ENCODE measurements at places on chromosomes 2 and 18.
A peak's percentile ranks its signal among the peaks of the same experiment; 100 is the strongest.

DNA sequence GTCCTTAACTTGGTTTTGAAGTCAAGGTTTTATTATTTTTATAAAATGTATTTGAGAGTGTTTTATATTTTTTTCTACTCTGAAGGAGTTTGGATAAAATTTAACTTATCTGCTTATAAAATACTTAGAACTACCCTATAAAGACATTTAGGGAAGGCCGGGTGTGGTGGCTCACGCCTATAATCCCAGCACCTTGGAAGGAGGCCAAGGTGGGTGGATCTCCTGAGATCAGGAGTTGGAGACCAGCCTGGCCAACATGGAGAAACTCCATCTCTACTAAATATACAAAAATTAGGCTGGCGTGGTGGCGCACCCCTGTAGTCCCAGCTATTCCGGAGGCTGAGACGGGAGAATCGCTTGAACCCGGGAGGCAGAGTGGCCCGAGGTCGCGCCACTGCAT lies 486.4 kb downstream of the DSC3 start:
- no peak for DNase-seq

DNA sequence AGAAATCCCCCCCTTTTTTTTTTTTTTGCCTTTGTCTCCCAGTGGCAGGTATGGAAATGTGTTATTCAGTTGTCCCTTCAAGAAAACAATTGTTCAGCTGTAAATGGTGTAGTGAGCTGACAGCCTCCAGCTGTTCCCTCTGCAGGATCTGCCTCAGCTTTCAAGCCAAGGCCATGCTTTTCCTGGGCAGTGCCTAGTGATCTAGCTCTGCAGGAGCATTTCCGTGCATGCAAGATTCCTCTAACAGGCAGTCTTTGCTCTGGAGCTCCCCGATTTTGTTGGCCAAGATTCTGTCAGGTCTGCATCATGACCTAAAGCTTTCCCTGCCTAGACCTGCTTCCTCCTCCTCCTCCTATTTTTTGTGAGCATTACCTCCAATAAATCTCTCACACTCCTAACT lies 300.7 kb upstream of the UBE2E3 start:
- DNase-seq: no peak

GRCh38 chr18:78293940-78294541 lies 685.6 kb upstream of the SALL3 start:
- no peak for DNase-seq

- no peak for DNase-seq
These were observed 62.3 kb downstream of the TNS1 start for GRCh38 chr2:217940261-217941220.

DNA sequence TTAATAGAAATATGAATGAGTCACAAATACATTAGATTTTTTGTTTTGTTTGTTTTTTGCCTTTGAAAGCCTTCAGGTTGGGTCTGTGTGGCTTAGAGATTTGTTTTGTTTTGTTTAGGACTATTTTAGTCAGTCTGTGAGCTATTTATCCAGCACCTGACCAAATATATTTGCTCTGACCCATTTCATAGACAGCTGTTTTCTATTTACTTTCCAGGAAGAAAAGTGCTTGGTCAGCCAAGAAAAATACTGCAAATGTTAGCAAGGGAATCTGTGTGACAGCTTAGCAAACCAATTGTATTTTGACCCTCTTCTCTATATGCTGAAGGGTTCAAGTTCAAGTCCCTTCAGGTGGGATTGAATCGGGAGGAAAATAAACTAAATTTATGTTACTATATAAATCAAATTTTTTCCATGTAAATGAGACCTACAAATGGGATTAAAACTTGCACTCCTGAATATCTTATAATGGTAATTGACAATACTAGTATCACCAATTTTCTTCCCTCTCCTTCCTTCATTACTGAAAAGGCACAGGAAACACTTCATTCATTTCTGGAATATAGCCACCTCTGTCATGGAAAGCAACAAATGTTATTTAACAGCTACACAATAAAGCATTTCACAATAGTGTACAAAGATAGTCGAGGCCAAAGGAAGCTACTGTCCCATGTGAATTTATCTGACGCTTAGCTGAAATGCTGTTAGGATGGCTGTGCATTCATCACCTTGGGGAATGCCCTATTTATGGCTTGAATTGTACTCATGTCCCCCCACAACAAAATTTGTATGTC lies 23.1 kb upstream of the KLF7 start:
- DNase-seq: peak; percentile 68

- DNase-seq: no peak
These were observed 18.5 kb downstream of the NFE2L2 start for GRCh38 chr2:177246000-177246399.

- DNase-seq: no peak
These were observed 86.9 kb downstream of the FAM117B start for GRCh38 chr2:202721621-202722020.

DNA sequence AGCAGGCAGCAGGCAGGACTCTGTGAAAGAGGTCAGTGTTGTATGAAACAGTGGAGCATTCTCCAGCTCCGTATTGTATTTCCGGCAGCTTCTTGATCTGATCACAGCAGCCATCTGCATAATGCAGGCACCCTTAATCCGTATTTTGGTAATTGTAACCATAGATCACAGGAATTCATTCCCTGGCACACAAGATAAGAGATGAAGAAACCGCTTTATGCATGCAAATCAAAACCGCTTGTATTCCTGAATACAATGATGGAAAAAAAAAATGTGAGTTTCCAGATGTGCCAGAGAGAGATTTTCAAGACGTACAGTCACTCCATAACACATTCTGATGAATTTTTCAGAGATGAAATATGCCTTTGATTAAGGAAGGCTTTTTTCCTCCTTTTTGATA lies 221.3 kb downstream of the ACKR3 start:
- DNase-seq: no peak

- no peak for DNase-seq
These were observed 485.1 kb upstream of the SETBP1 start for GRCh38 chr18:44195394-44196140.

GRCh38 chr2:7523481-7524120 lies 606.4 kb downstream of the RNF144A start:
- no peak for DNase-seq

DNA sequence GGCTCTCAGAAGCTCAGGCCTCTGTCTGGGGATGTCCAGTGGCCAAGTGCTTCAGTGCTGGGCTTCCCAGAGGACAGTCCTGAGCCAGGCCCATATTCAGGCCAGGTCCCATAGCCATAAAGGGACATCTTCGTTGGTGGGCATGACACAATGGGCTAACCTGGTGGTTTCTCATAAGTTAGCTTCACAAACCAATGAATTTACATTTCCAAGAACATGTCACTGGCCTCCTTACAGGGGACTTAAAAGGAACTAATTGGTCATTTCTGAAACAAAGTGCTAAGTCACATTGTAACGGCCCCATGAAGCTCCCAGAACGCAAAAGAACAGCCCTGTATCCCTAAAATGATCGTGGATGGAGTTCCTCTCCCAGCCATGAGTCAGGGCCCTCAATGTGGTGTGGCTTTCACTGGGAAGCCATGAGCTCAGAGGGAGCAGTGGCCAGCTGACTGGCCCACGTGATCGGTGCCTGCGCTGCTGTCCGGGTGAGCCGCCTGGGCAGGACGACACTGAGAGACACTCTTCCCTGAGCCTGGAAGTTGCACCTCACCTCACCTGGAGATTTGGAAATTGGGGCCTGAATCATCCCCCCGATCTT lies 163.7 kb upstream of the APCDD1 start:
- no peak for DNase-seq

- DNase-seq: no peak
These were observed 148.2 kb downstream of the BABAM2 start for GRCh38 chr2:28038722-28039121.

Data from SJSA1 (cell line).